Endodermal cell (in vitro differentiated cells): ENCODE measurements at places on chromosomes 3 and 15. TPM values are rescaled to one million over a fixed set of nuclear protein-coding genes. Genes with fewer than 3 reads are reported as not detected.

KBTBD13 gene
- not detected in 2 replicates for total RNA-seq

GRCh38 chr3:2727610-2728318 is 382.4 kb downstream of the IL5RA start:
- no peaks in the 10 kb centered on the region for H3K27me3 ChIP-seq
- no peak overlapping the region for H3K4me3 ChIP-seq
- no peaks in the 10 kb centered on the region for H3K36me3 ChIP-seq
- peak overlapping the region; percentile 81 for H3K27ac ChIP-seq
- H3K4me1 ChIP-seq, result no peaks in the 10 kb centered on the region
- DNase-seq, result no peak

DNA sequence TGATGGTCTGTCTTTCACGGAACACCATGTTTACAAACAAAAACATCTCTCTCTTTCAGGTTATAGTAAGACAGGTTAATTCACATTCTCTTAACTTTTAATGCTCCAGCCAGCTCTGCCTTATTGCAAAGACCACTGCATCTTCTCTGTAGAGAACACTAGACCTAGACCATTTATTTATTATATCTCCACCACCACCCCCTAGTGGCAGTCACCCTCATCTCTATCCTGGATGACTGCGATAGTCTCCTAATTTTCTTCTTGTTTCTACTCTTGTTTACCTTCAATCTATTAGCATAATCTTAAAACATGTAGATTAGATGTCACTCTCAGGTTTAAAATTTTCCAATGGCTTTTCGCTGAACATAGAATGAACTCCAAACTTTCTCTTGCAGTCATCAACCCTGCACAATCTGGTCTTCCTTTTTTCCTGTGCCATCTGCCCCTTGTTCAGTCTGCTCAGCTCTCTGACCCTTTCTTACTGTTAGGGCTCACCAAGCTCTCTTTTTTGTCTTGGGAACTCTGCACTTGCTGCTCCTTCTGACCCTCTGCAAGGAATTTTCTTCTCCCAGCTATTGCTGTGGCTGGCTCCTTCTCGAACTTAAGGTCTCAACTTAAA is 155.6 kb downstream of the SQOR start:
- DNase-seq, result peak; percentile 76
- peaks cover 55% of the 10 kb centered on the region for H3K27me3 ChIP-seq
- no peak overlapping the region for H3K4me3 ChIP-seq
- no peaks in the 10 kb centered on the region for H3K4me1 ChIP-seq

- no peaks in the 10 kb centered on the region for H3K36me3 ChIP-seq
- H3K27me3 ChIP-seq, result peaks cover 21% of the 10 kb centered on the region
- peak; percentile 35 for DNase-seq
- H3K27ac ChIP-seq, result no peak overlapping the region
- peaks cover 8% of the 10 kb centered on the region for H3K4me1 ChIP-seq
Measured at GRCh38 chr3:51705276-51706020, 1.4 kb upstream of the GRM2 start.

HRG gene
- not detected in 2 replicates for total RNA-seq

DNA sequence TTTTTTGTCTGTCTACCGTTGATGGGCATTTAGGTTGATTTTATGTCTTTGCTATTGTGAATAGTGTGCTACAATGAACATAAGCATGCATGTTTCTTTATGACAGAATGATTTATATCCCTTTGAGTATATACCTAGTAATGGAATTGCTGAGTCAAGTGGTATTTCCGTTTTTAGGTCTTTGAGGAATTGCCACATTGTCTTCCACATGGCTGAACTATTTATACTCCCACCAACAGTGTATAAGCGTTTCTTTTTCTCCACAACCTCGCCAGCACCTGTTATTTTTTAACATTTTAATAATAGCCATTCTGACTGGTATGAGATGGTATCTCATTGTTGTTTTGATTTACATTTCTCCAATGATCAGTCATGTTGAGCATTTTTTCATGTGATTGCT is 89.6 kb upstream of the GALNT15 start:
- DNase-seq, result no peak
- H3K4me1 ChIP-seq, result no peaks in the 10 kb centered on the region
- no peak overlapping the region for H3K27ac ChIP-seq
- no peak overlapping the region for H3K4me3 ChIP-seq
- H3K36me3 ChIP-seq, result no peaks in the 10 kb centered on the region
- H3K27me3 ChIP-seq, result peaks cover 12% of the 10 kb centered on the region

DNA sequence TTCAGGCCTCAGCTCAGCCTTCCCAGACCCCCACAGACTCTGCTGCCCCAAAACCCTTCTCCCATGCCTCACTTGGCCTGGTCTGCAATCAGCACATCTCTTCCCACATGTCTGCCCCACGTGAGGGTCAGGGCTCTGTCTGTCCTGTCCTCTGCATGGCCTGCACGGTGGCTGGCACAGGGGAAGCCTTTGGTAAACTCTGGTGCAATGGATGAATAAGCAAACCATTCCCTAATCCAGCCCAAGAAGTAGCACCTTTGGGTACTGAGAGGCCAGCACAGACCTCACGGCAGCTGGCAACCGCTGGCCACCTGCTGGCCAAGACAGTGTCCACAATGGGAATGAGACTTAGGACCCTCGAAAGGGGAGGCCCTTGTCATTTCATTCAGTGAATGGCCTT is 27.7 kb downstream of the ABTB1 start:
- DNase-seq, result no peak
- H3K4me1 ChIP-seq, result no peaks in the 10 kb centered on the region
- H3K4me3 ChIP-seq, result no peak overlapping the region
- no peaks in the 10 kb centered on the region for H3K36me3 ChIP-seq
- H3K27me3 ChIP-seq, result no peaks in the 10 kb centered on the region

SH3GL3 gene
- total RNA-seq, result 3.8 to 6.0 TPM (median 4.4 TPM) in 3 replicates

DNA sequence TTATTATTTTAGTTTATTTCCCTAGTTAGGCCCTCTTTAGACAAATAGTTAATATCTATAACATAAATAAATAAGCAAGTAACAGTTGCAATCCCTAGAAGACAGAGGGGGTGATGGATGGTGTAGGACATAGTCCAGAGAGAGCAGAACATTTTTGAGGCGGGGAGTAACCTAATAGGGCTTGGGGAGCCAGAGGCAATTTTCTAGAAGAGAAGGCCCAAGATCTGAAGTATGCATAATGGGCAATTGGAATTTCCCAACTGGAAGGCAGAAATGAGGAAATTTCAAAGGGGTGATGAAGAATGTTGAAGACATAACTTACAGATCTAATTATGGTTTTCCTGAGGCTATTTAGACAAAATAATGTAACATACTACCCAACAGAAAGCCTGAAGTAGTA is 525.7 kb downstream of the TUSC7 start:
- DNase-seq, result no peak
- H3K27me3 ChIP-seq, result no peaks in the 10 kb centered on the region
- H3K36me3 ChIP-seq, result no peaks in the 10 kb centered on the region
- no peak overlapping the region for H3K4me3 ChIP-seq
- H3K4me1 ChIP-seq, result no peaks in the 10 kb centered on the region

GOLGA6D gene
- total RNA-seq, result 0.21 to 0.24 TPM in 2 of 3 replicates, not detected in the other

DNA sequence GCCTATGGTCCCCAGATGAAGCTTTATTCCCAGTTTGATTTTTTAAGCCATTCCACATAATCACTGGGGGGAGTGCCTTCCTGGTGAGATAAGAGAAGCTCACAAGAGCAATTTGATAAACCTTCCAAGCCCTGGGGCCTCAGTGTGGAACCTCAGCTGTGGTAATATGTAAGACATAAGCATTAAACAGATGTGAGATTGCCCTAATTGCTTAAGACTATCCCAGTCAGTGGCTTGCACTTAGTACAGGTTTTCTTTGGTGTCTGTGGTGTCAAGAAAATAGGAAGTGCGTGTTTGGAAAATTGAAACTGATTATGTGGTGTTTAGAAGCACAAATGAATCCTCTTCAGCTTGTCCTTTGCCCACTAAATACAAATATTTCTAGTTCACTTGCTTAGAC is 54.3 kb downstream of the LRRN1 start:
- DNase-seq, result no peak
- peaks cover 21% of the 10 kb centered on the region for H3K36me3 ChIP-seq
- peaks cover 6% of the 10 kb centered on the region for H3K4me1 ChIP-seq
- H3K27me3 ChIP-seq, result no peaks in the 10 kb centered on the region
- no peak overlapping the region for H3K4me3 ChIP-seq
- H3K27ac ChIP-seq, result no peak overlapping the region

DNA sequence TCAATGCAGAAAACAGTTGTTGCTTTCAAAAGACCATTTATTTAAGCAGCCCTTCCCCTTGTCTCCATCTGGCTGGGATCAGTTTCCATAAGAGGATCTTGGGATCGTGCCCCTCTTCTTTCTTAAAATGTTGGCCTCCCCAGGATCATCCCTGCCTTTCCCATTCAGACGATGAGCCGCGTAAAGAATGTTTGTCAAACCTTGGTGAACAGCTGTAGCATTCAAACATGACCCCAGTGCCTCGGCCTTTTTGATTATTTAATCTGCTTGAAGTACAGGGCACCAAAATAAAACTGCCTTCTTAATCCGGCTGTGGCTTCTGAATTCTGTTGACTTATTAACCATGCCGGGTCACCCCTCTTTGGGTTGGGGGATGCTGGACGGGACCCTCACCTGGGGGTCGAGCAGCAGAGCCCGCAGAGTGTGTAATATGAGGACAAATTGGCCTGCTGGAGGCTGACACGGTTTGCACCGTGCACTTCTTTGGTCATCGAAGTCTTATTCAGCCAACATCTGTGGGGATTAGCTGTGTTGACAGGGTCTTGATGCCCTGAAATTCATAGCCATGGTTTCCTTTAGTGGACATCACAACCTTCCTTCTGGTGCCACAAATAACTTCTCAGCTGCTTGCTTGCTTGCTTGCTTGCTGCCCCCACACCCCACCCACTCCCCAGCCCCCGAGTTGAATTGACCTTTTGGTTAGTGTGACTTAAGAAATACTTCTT is at the start of gene LRTM1:
Gene LRTM1, minus strand, starts transcription at position 14 of the 725 bp plus-strand sequence. CDS start 148 bp downstream, outside the sequence.
- no peaks in the 10 kb centered on the region for H3K27me3 ChIP-seq
- no peak within 1 kb of the TSS for H3K4me3 ChIP-seq
- DNase-seq, result no peak
- peaks cover 16% of the 10 kb centered on the region for H3K4me1 ChIP-seq

DNA sequence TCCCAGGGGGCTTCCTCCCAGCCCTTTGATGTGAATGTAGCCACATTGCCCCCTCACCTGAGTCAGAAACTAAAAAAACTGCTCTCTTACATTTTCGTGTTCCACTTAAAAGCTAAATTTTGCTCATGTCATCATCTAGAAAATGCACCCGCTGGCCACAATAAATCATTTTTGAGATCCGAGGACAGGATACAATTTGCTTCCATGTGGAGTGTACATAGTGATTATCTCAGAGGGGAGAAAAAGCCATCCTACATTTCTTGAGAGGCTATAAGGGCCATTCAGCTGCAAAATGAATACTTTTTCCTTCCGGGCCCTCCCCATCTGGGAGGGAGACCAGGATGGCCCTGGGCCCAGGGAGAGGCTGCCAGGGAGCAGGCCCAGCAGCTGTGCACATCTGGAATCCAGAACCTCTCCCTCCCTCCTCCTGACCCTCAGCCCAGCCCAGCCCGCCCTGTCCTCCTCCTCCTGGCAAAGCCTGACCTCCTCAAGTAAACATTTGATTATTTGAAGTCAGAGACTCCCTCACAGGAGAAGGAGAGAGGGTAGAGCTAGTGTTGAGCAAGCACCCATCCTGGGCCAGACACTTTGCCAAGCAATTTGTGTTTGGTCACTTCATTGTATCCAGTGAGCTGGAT is 59.1 kb downstream of the CORO2B start:
- no peaks in the 10 kb centered on the region for H3K27me3 ChIP-seq
- no peaks in the 10 kb centered on the region for H3K36me3 ChIP-seq
- H3K4me1 ChIP-seq, result peaks cover 13% of the 10 kb centered on the region

LRTM1 gene
- total RNA-seq, result not detected in 2 replicates

CLEC3B gene
- not detected in 2 replicates for total RNA-seq

DISP2 gene
- 0.04 to 0.05 TPM (median 0.04 TPM) in 3 replicates for total RNA-seq

DNA sequence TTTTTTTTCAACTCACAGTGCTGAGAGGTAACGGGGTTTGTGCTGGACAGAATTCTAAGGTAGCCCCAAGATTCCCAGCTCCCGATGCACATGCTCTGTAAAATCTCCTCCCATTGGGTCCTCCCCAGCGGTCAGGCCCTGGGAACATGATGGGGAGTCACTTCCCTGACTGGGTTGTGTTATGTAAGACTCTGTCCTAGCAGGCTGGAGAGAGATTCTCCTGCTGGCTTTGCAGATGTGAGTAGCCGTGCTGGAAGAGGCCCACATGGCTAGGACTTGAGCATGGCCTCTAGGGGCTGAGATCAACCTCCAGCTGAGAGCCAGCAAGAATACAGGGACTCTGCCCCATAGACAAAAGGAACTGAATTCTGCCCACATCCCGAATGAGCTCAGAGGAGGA is 83.7 kb upstream of the OXTR start:
- H3K4me1 ChIP-seq, result no peaks in the 10 kb centered on the region
- no peak overlapping the region for H3K4me3 ChIP-seq
- DNase-seq, result no peak
- no peak overlapping the region for H3K27ac ChIP-seq
- no peaks in the 10 kb centered on the region for H3K36me3 ChIP-seq

GRCh38 chr15:48647962-48648361 is 2.5 kb upstream of the FBN1 start:
- no peak overlapping the region for H3K4me3 ChIP-seq
- DNase-seq, result peak; percentile 67
- no peak overlapping the region for H3K27ac ChIP-seq

DNA sequence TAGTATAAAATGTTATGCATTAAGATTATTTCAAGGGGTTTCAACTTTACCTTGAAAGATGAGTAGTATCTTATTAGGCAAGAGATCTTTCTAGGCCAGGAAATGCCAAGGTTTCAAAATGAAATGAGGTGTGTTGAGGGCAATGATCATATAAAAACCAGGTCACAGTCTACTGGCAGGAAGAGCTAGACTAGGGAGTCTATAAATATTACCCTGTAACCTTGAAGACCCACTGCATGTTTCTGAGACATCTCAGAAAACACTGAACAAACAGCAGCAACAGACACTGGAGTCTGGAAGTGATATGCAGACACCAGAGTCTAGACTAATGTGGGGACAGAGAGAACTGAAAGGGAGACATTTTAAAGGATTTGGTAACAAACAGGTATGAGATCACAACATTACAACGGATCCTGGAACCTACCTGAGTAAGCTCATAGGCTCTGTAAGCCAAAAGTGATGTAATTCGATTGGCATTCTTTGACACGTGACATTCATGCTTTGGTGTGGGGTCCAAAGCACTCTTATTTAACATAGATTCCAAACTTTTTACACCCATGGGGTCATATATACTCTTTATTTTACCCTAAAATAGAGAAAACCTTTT is 15.0 kb downstream of the TASOR start:
- no peak for DNase-seq
- H3K27ac ChIP-seq, result no peak overlapping the region
- no peaks in the 10 kb centered on the region for H3K4me1 ChIP-seq
- H3K4me3 ChIP-seq, result no peak overlapping the region
- no peaks in the 10 kb centered on the region for H3K27me3 ChIP-seq

SPINK8 gene
- total RNA-seq, result not detected in 2 replicates
